ENCODE measurements at places on chromosomes 1 and 21.

DNA sequence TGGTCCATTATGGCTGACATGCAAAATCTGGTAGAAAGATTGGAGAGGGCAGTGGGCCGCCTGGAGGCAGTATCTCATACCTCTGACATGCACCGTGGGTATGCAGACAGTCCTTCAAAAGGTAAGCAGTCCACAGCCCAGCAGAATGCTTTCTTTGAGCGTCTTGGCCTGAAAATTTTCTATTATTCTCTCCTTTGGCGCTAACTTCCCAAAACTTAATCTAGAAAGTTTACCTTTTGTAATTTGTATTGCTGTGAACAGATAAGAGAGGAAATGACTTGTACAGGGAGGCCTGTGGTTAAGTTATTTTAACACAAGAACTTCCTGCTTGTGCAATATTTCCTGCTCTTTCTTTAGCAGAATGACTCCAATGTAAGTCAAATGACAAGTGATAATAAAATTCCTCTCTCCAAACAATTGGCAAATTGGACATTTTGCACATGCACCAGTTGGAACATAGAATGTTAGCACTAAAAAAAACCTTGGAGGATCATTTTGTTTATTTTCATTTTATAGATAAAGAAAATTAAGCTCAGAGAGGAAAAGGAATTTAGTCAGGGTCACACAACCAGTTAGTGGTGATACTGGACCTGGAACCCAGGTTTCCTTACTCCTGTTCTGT is 18.9 kb downstream of the CAP1 start:
- peak; percentile 48 for DNase-seq

GRCh38 chr1:219958875-219959417 is 30.6 kb upstream of the SLC30A10 start:
- DNase-seq: no peak

- no peak for DNase-seq
These were observed 134.9 kb downstream of the RUNX1 start for GRCh38 chr21:34914239-34914638.

GRCh38 chr1:34714386-34714785 is 40.5 kb upstream of the GJB5 start:
- DNase-seq: no peak

DNA sequence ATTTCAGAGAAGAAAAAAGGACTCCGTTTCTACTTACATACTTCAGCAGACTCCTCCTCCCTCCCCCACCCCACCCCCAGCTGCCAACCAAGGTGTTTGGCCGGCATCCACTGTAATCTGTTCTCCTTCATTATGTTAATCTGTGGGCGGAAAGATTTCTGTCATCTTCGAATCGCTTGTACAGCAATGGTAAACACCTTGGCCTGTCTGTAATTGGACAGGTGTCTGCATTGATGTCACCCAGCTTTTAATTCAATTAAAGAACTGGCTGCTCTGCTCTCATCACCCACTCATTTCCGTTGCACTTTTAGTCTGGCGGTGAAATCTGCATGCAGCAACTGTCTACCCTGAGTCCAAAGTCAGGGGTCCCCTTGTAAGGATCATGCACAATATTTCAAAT is 368.6 kb downstream of the USH2A start:
- no peak for DNase-seq

DNA sequence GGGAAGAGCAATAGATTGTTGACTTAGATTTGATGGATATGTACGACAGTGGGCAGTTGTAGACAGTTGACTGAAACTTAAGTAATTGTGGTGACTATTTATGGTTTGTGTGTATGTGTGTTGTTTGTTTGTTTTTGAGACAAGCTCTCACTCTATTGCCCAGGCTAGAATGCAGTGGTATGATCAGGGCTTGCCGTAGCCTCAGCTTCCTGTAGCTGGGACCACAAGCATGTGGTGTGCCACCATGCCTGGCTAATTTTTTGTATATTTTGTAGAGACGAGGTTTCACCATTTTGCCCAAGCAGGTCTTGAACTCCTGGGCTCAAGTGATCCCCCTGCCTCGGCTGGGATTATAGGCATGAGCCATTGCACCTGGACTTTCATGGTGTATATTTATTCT is 9.8 kb downstream of the SDHC start:
- peak; percentile 40 for DNase-seq

GRCh38 chr1:110594456-110595352 is 11.5 kb downstream of the KCNA2 start:
- DNase-seq: no peak
